Inflammatory macrophage (primary cell): ENCODE measurements at places on chromosomes 13 and 19.

- DNase-seq = no peak
These were observed 35.6 kb downstream of the GADD45B start for GRCh38 chr19:2511570-2511969.

- DNase-seq = no peak
These were observed 24.1 kb upstream of the CEACAM1 start for GRCh38 chr19:42552086-42553065.

DNA sequence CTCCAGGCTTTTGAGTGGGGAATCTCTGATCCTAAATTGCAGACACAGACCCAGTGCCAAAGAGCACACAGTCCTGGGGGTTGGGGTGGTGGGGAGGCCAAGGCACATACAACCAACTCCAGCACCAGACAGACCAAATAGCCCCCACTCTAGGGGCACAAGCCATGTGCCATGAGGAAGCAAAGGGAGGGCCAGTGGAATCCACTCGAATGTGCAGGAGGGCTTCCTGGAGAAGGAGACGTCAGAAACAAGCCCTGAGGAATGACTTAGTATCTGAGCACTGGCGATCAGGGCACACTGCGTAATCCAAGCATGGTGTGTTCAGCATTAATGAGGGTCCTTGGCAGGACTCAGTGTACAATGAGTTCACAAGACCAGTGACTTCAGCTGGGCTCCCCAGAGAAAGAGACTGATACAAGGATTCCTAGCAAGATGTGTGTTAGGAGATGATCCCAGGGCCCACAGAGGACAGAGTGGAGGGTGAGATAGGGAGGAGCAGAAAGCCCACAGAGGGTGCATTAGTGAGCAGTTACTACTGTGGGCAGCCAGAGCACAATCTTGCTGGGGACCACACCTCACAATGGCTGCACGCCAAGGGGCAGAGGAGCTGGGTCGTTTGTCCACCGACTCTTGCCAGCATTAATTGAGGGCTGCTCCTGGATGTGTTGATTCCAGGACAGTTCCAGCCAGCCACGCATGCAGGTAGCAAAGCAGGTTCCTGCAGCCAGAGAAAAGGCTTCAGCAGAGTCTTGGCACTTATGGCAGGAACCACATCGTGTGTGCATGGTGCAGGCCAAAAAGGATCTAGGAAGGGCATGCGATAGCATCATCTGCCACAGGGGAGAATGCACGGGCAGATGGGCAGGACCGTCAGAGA is 152.6 kb upstream of the VSTM2B start:
- no peak for DNase-seq

- DNase-seq = no peak
These were observed 625.2 kb upstream of the PCDH20 start for GRCh38 chr13:62040806-62041205.

DNA sequence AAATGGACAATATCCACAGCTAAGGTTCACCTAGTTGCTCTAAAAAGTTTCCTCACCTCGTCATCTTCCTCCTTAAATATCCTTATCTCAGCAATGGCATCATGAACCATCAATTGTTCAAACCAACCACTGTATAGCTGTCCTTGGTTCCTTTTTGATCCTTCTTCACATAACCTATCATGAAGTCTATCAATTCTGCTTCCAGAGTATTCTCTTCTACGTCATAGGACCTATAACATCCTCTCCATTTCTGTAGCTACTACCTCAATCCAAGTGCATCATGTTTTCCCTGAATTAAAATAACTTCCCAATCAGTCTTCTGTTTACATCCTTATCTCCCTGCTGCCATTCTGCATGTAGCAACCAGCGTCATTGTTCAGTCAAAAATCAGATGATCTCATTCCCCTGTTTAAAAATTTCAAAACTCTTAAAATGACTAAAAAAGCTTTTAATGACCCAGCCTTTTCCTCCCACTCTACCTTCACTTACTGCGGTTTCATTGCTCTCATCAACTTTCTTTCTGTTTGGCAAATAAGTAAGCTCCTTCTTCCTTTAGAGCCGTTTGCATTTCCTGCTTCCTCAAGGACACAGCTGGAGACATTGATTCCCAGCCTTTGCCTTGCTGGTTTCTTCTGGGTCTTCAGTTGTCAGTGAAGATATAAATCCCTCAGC is 223.9 kb upstream of the MIR17HG start:
- no peak for DNase-seq

- no peak for DNase-seq
These were observed 569 bp downstream of the POLR1D start for GRCh38 chr13:27622102-27622820.

DNA sequence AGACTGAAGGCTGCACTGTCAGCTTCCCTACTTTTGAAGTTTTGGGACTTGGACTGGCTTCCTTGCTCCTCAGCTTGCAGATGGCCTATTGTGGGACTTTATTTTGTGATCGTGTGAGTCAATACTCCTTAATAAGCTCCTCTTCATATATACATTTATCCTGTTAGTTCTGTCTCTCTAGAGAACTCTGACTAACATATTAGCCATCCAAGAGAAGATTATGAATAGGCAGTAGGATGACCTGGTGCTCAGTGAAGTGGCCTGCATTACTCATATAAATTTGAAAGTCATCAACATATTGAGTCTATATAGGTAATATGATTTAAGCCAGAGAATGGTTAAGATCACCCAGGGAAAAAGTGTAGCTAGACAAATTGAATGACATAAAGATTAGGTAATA is 136.3 kb upstream of the UFM1 start:
- no peak for DNase-seq

DNA sequence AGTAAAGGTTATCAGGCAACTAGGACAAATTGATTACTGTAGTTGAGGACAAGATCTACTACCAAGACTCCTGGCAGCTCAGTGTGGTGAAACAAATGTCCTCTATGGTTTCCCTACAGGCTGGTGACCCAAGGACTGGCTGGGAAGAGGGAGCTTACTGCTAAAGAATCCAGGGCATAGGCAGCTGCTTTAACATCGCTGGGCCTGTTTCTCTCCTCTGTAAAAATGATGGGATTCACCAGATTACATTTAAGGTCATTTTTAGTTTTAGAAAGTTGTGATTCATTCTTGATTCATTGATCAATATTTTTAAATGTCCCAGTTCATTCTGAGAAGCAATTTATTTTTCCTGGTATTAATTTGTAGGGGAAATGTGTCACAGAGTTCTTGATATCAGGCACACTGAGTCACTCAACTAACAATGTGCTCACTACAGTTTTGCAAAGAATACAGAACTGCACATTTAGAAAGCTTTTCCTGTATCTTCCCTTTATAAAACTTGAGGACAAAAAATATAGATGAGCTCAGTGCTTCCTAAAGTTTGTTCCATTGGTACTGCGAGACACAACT is 19.6 kb upstream of the FAM124A start:
- DNase-seq = no peak

GRCh38 chr13:44806826-44807225 is 182.4 kb downstream of the NUFIP1 start:
- DNase-seq = no peak

- no peak for DNase-seq
These were observed 279.6 kb downstream of the SLC7A1 start for GRCh38 chr13:29315847-29316246.

DNA sequence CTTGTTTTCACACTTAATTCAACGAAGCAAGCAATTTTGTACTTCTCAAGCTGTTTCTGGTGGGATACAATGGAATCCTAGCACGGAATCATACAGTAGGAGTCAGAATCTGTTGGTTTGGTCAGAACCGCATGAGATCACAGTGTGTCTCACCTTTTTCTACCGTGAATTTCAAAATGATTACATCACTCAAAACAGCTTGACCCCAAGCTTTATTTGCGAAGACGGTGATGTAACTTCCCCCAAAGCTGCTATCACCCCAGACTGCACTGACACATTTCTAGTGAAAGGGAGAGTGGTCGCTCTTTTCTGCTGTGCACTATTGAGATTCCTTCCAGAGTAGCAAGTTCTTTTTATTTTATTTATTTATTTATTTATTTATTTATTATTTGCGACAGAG is 9.6 kb downstream of the C19orf18 start:
- no peak for DNase-seq

GRCh38 chr13:70613295-70613694 is 505.0 kb upstream of the KLHL1 start:
- no peak for DNase-seq

- DNase-seq = no peak
These were observed 542.3 kb upstream of the ATXN8OS start for GRCh38 chr13:69565334-69565733.

DNA sequence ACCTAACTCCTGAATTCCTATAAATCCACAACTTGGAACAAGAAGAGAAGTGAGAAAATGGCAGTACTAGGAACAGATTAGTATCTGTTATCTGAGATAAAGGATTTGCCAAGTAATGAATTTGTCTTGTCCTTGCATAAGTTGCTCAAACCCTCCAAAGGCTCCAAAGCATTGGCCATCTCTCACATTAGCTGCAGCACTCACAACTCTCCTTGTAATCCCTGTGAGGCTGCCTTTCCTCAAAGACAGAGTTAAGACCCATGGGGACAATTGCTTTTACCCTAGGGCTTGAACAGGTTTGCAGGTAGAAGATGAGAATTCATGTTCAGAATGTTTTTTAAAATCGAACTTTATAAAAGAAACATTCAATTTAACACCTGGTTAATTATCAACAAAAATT is 1702.2 kb downstream of the EFNB2 start:
- no peak for DNase-seq

DNA sequence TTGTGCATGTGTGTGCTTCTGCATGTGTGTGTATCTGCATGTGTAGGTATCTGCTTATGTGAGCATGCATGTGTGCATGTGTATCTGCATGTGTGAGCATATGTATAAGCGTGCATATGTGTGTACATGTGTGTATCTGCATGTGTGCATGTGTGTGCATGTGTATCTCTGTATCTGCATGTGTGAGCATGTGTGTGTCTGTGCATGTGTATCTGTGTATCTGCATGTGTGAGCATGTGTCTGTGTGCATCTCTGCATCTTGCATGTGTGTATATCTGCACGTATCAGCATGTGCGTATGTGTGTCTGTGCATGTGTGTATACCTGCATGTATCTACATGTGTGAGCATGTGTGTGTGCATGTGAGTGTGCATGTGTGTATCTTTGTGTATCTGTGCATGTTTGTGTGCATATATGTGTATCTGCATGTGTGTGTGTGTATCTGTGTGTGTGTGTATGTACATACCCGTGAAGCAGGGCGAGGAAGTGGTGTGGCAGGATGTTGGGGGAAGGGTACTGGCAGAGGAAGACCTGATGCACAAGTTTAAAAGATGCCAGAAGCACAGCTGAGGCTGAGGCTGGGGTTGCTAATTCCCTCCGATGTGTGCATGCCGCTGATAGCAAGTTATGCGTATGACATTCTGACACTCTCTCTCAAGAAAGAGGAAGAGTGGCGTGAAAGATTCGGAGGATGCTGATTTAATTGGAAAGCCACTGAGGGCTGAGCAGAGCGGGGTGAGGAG is 64.2 kb downstream of the TEX29 start:
- no peak for DNase-seq

- DNase-seq = no peak
These were observed 1.2 kb upstream of the NKPD1 start for GRCh38 chr19:45161738-45162607.

- DNase-seq = no peak
These were observed 60.5 kb downstream of the PCCA start for GRCh38 chr13:100149389-100149788.

GRCh38 chr19:35629332-35629633 is 447 bp downstream of the RBM42 start:
- DNase-seq = no peak

DNA sequence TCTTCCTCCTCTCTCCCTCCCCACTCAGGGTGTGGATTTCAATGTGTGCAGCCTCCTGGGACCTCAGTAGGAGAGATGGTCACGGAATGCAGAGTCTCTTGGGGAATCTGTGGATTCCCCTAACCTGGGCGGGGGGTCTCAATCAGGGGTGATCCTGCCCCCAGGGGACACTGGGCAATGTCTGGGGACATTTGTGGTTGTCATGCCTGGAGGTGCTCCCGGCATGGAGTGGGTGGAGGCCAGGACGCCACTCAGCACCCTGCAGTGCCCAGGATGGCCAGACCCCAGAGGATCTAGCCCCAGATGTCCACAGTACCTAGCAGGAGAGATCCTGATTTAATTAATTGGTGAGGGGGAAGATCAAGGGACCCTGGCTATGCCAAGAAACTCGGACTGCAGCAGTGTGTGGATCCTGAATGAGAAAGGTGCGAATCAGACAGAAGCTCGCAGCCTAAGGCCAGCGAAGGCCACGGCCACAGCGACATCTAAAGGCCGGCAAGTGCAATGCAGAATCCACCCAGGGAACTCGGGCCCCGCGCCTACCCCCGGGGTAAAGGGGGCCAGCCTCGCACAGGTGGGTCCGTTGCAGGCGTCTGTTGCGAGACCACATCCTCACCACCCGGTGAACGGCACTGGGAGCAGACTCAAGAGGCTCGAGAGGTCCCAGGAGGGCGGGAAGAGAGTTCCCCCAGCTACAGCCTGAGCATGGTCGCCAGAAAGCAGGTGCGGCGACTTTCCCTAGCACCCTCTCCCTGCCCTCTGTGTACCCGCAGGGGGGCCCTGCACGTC is 88.8 kb downstream of the GNG7 start:
- no peak for DNase-seq

- DNase-seq = no peak
These were observed at the start of gene ZNF729 for GRCh38 chr19:22286151-22286810. Gene ZNF729 (plus strand): TSS chr19:22286441. CDS start chr19:22286526, 85 bp downstream.

- no peak for DNase-seq
These were observed 61.7 kb downstream of the ZNF627 start for GRCh38 chr19:11658970-11659369.

- no peak for DNase-seq
These were observed 22.7 kb upstream of the LRCH1 start for GRCh38 chr13:46530084-46530935.

DNA sequence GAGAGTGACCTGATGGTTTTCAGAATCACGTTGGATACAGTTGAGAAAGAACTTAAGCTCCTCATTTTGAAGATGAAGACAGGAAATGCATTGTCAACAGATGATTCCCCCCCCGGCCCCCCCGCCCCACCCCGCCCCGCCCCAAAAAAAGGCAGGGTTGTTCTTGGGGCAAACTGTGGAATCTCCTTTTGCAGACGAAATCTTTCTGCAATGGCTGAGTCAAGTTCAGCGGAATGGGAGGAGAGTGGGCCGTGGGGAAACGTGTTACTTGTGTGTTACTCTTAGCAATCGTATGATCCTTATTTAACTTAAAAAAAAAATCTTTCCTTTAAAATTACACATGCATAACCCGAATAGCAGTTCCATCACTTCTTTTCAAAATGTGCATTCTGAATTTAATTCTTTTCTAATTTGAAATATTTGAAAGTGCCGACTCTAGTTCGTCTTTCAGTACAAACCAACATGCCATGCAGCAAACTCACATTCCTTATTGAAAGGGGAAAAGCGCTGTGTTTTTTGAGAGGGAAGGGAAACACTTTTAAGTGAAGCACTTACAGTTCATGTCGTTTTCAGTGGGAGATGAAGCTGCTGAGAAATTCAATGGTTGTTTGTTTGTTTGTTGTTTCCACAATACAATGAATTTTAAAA is 348.5 kb upstream of the ARGLU1 start:
- no peak for DNase-seq
